ENCODE measurements at places on chromosomes 6 and 20.

GRCh38 chr6:5851261-5851757 is 155.4 kb downstream of the NRN1 start:
- DNase-seq, result peak; percentile 79

- DNase-seq, result peak; percentile 47
These were observed 2.1 kb downstream of the EZR start for GRCh38 chr6:158816803-158817727.

DNA sequence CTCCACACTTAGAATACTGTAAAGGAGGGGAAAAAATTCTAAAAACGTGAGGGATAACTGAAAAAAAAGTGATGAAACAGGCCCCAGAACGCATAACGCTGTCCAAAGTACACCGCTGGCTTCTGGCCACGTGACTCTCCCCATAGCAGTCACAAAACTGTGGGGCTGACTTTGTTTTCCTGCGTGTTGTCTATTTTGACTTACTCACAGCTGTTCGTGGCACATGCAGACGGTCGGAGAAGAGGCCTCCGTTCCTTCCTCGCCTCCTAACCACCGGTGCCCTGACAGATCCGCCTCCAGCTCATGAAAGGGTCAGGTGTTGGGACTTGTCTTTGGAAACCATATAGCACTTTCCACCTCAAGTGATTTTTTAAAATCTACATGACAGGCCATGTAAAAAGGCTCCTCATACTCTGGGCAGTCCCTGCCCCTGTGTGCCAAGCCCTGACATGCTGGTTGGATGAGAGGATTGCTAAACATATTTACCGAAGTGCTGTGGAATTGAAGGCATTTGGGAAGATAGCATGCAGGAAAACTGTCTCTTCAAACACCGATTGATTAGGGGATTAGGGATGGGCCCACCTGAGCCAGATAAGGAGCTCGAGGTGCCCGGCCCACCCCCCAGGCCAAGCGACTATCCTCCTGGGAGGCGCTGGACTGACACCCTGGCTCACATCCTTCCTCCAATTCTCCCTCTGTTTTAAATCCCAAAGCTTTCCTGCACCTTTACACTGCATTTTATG is 54.8 kb downstream of the DACT2 start:
- DNase-seq, result no peak

- peak; percentile 32 for DNase-seq
These were observed 72.9 kb upstream of the DSP start for GRCh38 chr6:7468382-7469081.

DNA sequence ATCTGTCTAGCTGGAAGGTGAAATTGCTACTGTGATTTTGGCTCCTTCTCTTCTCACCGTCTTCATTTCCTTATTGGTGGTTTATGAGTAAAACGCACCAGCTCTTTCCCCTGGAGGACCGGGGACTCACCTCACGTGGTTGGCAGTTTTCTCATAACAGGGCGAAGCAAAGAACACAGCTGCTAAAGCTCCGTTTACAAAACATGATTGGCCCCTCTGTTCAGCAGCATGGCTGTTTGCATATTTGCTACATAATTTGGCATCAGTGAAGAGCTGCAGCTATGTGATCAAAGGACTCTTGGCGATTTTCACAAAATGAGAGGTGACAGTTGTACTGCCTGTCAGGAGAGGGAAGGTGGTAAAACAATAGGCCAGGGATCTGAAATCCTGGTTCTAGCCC is 20.5 kb upstream of the TMEM181 start:
- DNase-seq, result no peak

DNA sequence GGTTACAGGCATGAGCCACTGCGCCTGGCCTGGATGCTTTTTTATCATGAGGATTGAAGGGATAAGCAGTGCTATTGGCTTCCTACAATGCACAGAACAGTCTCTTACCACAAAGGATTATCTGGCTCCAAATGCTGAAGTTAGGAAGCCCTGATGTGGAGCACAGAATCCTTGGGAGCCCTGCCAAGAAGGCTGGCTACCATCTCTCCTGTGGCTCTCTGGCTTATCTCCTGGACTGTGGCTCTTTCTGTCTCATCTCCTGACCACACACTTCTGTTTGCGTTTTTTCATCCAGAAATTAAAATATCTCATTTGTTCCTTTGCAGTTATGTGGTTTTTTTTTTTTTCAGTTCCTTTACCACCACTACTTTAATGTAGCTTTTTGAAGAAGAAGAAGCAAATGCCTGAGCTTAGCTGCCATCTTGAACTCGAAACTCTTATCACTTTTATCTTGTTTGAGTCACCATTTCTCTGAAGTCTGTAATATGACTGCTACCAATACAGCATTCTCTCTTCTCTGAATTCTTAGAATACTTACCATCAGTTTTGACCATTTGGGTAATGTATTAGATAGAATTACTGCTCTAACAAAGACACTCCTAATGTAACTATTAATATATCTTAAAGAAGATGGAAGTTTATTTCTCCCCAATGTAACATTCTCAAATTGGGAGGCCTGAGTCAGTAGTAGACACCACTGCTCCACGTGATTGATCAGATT is 1044.7 kb downstream of the KIF16B start:
- no peak for DNase-seq
